ENCODE measurements at places on chromosomes 12 and 14.
A peak's percentile ranks its signal among the peaks of the same experiment; 100 is the strongest.

GRCh38 chr12:32893458-32893857 lies 3.1 kb downstream of the PKP2 start:
- no peak for DNase-seq

GRCh38 chr14:34983786-34984185 lies 994 bp downstream of the SRP54 start:
- DNase-seq, result no peak

DNA sequence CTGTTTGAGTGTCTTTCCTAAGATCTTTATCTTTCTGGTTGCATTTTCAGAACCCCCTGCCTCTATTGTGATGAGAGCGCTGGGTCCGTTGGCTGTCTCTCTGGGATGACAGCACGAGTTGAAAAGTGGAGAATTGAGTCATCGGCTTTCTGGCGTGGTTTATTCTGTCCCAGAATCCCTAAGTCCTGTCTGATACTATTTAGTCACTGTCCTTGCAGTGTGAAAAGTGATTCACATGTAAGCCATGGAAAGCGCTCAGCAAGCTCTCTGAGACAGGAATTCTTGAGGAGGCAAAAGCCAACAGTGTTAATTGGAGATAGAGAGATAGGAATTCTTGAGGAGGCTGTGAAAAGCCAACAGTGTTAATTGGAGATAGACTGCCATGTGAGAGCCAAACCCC lies 121.7 kb downstream of the CHST11 start:
- peak; percentile 67 for DNase-seq

- DNase-seq, result no peak
These were observed 9.7 kb downstream of the SCARB1 start for GRCh38 chr12:124853781-124854636.

DNA sequence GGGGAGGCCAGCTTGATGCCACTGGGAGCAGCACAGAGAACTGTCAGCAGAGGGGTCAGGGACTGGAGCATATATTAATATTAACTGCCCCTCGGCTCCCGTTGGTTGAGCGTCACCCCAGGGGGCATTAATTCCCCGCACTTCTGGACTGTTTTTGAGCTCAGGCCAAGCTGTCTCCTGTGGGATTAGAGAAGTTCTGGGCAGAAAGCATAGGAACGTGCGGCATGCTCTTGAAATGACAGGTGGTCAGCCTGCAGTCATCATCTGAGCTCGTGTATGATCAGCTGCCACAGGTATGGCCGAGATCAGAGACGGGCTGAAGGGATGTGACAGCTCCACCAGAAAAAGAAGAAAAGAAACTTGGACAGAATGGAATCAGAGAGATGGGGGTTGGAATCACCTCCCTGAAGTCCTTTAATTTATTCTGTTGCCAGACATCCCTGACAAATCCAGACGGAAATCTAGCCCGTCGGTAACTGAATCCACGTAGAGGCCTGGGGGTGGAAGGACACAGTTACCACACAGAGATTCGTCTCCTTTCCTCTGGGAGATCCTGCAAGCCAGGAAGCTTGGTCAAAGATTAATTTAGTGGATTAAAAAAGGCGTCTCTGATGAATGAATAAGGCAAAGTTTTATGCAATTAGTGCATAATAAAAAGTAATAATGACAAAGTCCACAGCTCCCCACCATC lies 23.6 kb downstream of the NR1H4 start:
- DNase-seq, result no peak

DNA sequence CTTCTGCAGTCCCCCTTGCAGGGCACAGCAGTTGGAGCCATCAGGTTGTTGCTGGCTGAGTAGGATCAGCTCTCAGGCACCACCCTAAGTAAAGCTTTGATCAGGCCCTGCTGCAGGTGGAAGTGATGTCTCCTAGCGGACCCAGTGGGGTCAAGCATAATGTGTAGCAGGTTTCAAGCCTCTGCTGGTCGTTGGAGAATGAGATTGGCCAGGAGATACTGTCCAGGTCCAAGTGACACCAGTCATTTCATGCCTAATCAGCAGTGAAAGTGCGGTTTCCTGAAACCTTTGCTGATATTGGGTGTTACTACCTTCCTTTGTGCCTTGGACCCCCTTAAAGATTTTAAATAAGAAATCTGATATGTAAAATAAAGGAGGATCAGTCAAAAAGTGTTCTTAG lies 72.6 kb downstream of the SUSD6 start:
- no peak for DNase-seq

GRCh38 chr12:116434155-116435011 lies 124.8 kb upstream of the MAP1LC3B2 start:
- DNase-seq, result no peak

DNA sequence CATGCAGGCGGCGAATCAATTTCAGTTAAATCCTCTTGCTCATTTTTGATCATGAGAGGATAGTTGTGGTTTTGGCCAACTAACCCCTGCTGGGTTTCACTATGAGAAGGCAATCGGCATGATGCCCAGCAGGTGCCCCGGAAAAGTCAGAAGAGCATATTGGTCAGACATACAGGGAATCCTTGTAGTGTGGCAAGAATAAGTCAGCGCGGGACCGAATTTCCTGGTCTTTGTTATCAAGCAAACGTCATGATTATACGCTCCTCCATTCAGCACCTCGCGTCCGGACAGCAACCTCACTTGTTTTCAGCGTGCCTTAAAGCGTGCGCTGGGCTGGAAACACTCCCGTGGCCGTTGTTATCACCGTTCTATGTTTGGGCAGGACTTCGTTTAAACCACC lies 1.8 kb downstream of the TBC1D30 start:
- peak; percentile 76 for DNase-seq

- no peak for DNase-seq
These were observed 112.8 kb upstream of the RESF1 start for GRCh38 chr12:31846405-31846804.

DNA sequence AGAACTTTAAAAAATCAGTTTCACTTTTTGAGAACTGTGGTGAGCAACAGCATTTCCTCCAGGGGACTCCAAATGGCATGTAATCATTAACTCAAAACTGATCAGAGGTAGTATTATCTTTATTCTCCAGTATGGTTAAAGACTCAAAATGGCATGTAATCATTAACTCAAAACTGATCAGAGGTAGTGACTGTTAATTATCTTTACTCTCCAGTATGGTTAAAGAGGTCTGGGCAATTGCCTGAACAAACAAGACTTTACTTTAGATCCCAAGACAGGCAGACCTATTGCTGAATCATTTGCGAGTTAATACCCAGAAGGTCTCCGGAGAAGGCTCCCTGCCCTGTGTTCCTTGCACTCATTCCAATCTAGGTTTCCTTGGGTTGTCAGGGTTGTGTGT lies 6.6 kb upstream of the ACADS start:
- DNase-seq, result no peak

DNA sequence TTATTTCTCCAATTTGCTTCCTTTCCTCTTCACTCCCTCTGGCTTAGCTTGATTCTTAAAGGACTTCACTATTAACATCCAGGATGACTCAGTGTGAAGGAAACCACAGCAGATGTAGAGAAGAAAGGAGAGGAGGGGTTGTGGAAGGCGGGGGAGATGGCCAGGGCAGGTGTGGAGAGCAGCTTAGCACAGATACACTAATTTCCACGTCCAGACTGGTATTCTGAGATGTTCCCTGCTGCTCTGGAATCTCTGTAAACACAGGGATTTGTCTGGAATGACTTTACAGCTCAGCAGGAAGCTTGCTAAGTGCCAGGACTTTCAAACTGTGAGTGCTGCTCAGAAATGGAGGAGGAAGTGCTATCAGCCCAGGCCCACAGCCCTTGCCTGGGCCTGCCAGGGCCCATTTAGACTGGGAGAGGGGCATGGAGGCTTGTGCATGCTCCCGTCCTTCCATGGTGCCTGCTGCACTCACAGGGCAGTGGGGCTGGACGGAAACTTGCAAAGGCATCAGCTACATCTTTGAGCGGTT lies 202.5 kb upstream of the DDHD1 start:
- no peak for DNase-seq

DNA sequence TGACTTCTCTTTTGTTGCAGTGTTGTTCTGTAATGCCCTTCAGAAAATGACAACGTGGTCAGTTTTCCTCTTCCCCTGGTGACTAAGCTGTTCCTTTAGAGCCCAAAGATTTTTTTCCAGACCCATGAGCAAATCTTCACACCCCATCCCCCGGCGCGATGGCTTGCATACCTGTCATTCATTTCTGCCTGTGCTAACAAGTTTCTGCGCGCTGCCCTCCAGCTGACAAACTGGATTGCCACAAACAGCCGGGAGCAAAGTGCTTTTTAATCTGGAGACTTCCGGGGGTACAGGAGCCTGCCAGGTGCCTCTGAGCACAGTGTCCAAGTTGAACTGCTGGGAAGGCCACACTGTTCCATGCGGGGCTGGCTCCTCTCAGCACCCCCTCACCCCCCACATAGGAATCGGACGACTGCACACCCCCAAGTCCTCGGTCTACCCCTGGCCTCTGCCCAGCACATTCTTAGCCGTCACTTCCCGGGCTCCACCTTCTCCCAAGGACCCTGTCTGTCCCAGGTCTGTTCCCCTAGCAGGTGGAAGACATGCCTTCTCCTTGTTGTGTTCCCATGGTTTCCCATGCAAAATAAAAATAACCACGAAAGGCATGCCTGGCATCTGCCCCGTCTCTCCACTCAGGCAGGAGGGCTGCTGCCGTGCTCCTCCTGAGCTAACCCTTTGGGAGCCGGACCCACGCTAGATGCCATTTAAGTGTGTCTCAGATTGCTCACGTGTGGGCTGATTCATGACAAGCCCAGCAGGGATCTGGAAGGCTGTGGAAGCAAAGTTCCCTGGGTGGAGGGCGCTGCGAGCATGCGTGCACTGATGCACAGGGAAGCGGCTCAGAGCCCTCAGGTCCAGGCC lies 14.1 kb downstream of the RILPL1 start:
- DNase-seq, result peak; percentile 22

- DNase-seq, result no peak
These were observed 20.0 kb downstream of the NFKBIA start for GRCh38 chr14:35384455-35385041.

- DNase-seq, result no peak
These were observed 188.3 kb upstream of the SLC38A2 start for GRCh38 chr12:46560874-46561273.

DNA sequence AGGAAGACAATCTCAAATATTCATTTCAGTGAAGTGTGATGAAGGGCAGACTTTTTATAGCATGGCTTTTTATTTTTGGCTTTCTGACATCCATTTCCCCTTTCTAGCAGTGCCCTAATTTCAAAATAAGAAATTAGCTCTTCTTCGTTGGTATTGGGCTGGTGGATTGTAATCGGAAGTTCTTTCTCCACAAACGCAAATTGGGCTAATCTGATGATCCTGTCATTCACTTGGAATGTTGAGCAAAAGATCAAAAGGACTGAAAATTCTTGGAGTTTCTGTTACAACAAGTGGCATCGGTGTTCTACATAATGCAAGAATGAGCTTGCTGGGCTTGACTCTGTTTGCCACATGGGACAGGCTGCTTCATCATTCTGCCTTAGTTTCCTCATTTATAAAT lies 1182.8 kb downstream of the FLRT2 start:
- DNase-seq, result no peak

DNA sequence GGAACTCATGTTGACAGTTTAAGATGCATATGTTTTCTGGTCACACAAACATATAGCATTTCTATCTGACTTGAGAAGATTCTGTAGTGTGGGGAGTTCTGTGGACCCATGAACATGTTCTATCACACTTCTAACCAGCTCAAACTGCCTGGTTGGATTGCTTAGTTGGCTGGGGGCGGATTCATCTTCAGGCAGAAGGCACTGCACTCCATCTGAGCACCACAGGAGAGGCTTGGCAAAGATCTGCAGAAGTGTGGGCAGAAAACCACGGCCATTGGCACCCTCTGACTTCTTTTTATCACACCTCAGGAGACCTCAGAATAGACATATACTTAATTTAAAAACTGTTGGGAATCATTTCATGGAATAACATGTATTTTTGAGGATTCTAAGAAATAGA lies 68.5 kb downstream of the LIN7A start:
- DNase-seq, result no peak

GRCh38 chr12:32454866-32455265 lies 55.5 kb downstream of the FGD4 start:
- DNase-seq, result no peak

- peak; percentile 24 for DNase-seq
These were observed 13.2 kb upstream of the TIGAR start for GRCh38 chr12:4307593-4308333.

DNA sequence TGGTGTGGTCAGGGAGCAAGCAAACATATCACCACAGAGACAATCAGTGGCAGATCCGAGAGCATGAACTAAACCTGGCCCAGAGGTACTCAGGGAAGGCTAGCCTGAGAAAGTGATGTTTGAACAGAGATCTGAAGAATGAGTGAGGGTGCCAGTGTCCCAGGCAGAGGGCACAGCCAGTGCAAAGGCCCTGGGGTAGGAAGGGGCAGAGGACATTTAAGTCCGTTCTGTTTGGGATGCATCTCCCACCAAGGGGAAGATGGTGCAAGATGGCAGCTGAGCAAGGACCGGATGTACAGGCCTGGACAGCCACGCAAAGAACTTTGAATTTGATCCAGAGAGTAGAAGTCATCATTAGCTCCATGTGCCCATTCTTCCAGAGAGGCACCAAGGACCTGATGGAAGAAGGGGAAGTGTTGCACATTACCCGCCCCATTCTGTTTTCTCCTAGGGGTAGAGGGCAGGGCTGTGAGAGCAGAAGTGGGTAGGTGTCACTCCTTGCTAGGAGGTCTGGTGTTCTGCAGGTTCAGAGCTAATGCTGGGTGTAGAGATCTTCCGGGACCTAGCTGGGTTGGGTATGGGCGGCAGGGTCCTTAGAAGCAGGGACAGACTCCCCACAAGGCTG lies 3.9 kb downstream of the DTX1 start:
- no peak for DNase-seq

DNA sequence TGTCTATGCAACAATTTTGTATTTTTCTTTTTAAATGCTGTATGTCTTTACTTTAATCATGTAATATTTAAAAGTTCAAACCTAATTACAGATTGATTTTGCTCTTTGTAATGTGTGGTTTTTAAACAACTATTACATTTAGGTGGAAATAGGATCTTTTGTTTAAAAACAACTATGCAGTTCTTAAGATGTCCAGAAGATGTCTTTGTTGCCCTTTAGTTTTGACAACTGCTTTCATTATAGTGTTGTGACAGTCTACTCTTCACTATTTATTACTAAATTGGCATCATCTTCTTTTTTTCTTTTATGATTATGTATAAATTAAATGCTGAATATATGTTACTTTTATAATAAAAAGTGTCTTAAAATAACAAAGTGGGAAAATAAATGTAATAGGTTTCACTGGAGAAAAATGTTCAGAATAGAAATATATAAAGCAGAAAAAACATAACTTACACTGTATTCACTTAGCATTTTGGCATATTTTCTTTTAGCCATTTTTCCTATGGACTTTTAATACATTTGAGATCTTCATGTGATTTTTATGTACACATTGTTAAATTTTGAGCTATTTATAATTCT lies 27.1 kb upstream of the PCNX4 start:
- no peak for DNase-seq

DNA sequence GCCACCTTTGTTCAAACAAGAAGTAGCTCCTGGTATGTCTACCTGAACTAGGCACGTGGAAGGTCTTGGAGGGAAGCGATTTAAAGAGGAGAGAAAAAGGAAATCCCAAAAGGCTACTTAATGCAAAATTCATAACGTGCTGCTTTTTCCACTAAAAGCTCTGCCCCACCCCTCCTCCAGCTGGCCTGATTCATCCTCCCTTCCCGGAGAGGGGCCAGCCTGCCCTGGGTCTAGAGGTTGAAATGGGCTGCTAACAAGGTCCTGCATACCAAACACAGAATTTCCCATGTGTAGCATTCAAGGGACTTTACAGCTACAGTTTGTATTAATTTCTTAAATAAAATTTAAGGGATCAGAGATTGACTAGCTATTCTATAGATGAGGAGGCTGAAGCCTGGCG lies 83.2 kb downstream of the KNTC1 start:
- no peak for DNase-seq
